Natural killer cell (primary cell): ENCODE measurements at places on chromosomes 1 and 21. TPM values are rescaled to one million over a fixed set of nuclear protein-coding genes. Genes with fewer than 3 reads are reported as not detected.

- no peak for DNase-seq
- H3K4me1 ChIP-seq, result peaks cover 9% of the 10 kb centered on the region
- H3K27me3 ChIP-seq, result no peaks in the 10 kb centered on the region
- H3K36me3 ChIP-seq, result no peaks in the 10 kb centered on the region
- H3K27ac ChIP-seq, result no peak overlapping the region
- H3K4me3 ChIP-seq, result peak overlapping the region; percentile 84
Observed at GRCh38 chr1:86915737-86916235, 1.4 kb downstream of the HS2ST1 start.

DNA sequence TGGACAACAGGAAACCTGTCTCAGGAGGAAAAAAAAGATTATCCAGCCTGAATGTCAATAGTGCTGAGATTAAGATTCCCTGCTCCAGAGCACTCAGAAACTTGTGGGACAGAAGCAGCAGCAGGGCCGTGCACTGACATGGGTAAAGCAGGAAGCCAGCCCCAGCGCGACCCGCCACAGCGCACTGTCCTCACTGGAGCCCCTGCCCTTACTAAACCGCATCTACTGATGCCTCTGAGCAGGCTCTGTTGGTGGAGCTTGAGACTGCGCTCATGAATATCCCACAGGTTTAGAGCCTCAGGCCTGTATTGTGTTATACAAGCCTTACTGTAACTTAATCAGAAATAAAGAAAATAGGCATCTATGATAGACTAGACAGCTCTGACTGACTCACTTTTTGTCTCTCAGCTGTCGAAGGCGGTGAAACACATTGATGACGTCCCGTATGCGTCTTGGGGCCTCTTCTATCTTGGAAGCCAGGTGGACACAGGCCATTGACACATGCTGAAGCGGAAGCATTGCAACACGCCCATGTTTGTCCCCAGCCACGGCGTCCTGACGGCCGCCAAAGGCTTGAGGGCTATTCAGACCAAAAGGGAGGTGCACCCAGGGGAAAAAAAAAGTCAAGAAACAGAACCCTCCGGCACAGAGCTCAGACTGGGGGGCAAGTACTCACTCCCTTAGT is 1.2 kb downstream of the CCNL2 start:
- H3K27ac ChIP-seq, result no peak overlapping the region
- peak overlapping the region; percentile 92 for H3K4me3 ChIP-seq
- peaks cover 31% of the 10 kb centered on the region for H3K4me1 ChIP-seq
- H3K27me3 ChIP-seq, result no peaks in the 10 kb centered on the region

GRCh38 chr1:84377480-84378095 is 20.7 kb upstream of the DNASE2B start:
- no peak for DNase-seq
- no peak overlapping the region for H3K27ac ChIP-seq
- H3K4me3 ChIP-seq, result no peak overlapping the region

DNA sequence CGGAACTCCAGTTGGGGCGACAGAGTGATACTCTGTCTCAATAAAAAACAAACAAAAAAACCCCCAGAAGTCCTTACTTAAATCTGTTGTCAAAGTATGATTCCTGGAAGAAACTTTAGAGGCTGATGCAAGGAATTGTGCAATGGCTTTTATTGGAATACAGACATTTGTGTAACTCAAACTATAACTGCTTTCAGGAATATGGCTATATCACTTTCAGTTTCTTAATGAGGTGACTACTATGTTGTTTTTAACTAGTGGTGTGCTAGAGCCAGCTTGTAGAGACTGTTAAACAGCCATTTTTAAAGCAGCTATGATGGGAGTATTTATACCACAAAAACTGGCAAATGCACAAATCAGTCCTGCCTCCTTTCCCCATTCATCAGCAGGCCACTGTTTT is 22.7 kb upstream of the DNAJC28 start:
- no peaks in the 10 kb centered on the region for H3K4me1 ChIP-seq
- no peak overlapping the region for H3K27ac ChIP-seq
- no peak for DNase-seq
- H3K27me3 ChIP-seq, result no peaks in the 10 kb centered on the region
- peaks cover 64% of the 10 kb centered on the region for H3K36me3 ChIP-seq

DNA sequence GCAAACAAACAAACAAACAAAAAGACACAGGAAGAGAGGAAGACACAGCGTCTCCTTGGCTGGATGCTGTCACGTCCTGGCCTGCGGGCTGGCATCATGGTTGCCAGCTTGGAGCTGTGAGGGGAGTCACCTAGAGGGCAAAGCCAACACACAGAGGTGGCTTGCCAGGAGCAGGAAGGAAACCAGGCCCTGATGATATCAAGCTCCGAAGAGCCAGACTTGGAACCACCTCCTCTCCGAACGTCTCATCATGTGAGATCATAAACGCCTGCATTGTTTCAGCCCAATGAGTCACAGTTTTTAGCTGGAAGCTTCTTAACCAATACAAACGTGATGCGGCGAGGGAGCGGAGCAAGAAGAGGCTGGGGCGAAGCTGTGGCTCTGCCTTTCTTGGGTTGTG is 8.7 kb downstream of the PLA2G2D start:
- H3K36me3 ChIP-seq, result no peaks in the 10 kb centered on the region
- H3K27ac ChIP-seq, result no peak overlapping the region
- DNase-seq, result no peak
- no peak overlapping the region for H3K4me3 ChIP-seq

DNA sequence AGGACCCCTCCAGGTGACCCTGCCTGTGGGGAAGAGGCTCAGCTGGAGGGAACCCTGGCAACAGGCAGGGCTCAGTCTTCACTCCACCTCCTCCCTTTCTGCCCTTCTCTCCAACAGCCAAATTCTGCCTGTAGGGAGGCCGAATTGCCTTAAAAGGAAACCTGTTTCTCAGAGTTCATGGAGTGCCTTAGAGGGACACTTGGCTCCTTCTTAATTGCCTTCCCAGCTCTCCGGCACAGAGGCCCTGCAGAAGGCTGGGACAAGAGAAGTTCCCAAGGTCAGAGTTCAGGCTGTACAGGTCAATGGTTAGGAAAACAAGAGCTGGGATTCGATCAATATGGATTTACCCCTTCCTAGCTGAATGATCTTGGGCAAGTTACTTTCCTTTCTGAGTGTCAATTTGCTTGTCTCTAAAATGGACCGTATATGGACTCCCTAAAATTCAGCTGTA is 6.2 kb downstream of the CSRP1 start:
- H3K27me3 ChIP-seq, result no peaks in the 10 kb centered on the region
- H3K36me3 ChIP-seq, result no peaks in the 10 kb centered on the region
- no peak for DNase-seq
- peaks cover 6% of the 10 kb centered on the region for H3K4me1 ChIP-seq

- H3K4me1 ChIP-seq, result no peaks in the 10 kb centered on the region
- H3K4me3 ChIP-seq, result no peak overlapping the region
- DNase-seq, result no peak
- peaks cover 2% of the 10 kb centered on the region for H3K27me3 ChIP-seq
- no peaks in the 10 kb centered on the region for H3K36me3 ChIP-seq
- H3K27ac ChIP-seq, result no peak overlapping the region
Observed at GRCh38 chr21:18252680-18253079, 8.0 kb downstream of the CHODL start.

DNA sequence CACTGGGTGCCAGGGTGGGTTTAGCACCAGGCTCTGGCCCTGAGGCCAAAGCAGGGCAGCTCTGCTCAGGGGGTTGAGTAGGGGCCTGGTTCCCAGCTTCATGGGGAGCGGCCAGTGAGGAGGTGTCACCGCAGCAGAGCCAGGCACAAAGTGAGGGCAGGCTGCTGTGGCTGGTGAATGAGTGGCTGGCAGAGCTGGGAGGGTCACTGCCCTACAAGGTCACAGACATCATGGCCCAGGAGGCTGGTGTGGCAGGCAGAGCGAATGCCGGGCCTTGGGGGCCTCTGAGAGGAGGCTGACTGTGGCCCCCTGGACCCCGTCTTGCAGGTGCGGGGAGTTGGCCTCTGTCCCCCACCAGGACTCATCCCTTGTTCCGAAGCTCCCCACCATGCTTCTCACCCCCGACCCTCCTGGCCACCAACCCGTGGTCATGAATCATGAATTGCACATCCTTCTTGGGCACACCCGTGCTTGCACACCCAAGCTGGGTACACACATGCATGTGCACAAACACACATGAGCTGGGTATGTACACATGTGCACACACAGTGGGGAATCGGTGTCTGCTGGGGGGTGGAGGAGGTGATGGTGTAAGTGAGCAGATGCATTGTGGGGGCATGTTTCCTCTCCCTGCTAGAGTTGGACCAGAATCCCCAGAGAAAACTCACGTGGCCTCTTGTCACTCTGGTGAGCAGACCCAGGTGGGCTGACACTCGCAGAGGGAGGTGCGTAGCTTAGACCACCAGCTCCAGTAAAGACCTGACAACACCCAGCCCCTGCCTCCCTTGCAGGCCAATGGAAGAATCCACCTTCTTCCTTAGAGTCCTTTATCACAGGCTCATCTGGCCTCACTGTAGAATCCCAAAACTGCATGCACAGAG is 4.8 kb upstream of the GNB1 start:
- H3K4me1 ChIP-seq, result peaks cover 37% of the 10 kb centered on the region
- no peak overlapping the region for H3K4me3 ChIP-seq
- no peak overlapping the region for H3K27ac ChIP-seq
- H3K27me3 ChIP-seq, result no peaks in the 10 kb centered on the region
- DNase-seq, result no peak

DNA sequence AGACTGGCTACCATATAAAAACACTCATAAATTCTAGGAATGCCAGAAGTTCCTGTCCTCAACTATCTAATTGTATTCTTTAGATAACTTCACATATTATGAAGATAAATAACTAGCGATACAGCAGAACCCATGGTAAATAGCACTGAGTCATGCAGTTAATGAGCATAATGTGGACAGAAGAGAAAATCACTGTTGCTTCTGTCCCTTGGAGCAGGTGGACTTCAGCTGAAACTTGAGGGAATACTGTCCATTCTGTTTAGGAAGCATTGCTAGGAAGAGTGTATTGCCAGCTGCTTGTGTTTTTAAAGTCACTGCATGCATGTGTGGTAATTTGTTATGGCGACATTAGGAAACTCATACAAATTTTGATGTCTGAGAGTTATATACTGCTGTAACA is 854.4 kb downstream of the LTN1 start:
- DNase-seq, result no peak
- H3K36me3 ChIP-seq, result no peaks in the 10 kb centered on the region
- H3K27me3 ChIP-seq, result no peaks in the 10 kb centered on the region
- H3K27ac ChIP-seq, result no peak overlapping the region
- H3K4me1 ChIP-seq, result no peaks in the 10 kb centered on the region

GRCh38 chr1:17923666-17924065 is 168.5 kb downstream of the ACTL8 start:
- no peaks in the 10 kb centered on the region for H3K27me3 ChIP-seq
- no peaks in the 10 kb centered on the region for H3K4me1 ChIP-seq
- no peak overlapping the region for H3K27ac ChIP-seq
- no peak for DNase-seq

DNA sequence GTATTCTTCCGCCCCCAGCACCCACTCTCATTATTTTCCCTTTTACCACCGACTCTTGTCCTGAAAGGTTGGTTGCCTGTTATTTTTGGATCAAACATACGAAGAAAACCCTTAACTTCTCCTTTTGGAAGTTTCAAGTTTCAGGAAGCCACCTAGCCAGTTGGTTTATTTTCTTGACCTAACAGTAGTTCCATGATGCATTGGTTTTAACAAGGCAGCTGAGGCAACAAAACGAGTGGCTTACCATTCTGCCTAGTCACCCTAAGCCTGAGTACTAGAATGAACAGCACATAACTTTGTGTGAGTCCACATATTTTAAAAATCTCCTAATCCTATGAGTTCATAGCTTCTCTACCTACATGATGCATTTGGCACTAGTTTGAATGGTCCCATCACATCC is 28.9 kb downstream of the OLFM3 start:
- no peaks in the 10 kb centered on the region for H3K4me1 ChIP-seq
- no peak overlapping the region for H3K4me3 ChIP-seq
- H3K36me3 ChIP-seq, result no peaks in the 10 kb centered on the region
- H3K27ac ChIP-seq, result no peak overlapping the region
- H3K27me3 ChIP-seq, result no peaks in the 10 kb centered on the region

DNA sequence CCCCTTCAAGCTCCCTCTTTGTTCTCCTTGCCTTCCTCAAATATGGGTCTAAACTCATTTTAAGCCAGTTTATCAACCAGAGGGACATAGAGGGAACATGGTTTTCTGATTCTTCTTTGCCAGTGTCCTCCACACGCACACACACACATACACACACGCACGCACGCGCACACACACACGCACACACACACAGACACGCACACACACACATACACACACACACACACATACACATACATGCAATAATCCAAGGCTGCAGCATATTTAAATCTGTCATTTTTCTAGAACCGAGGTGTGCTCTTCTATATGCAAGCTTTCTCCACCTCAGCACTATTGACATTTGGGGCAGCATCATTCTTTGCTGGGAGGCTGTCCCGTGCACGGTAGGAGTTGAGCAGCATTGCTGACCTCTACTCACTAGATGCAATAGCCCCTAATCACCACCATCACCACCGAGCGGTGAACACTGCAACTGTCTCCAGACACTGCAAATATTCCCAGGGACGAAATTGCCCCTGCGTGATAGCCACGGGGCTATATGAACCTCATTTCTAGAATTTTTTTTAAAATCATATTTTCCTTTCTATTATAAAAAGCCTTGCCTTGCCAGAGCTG is 8.0 kb downstream of the TNFRSF9 start:
- no peak for DNase-seq
- no peaks in the 10 kb centered on the region for H3K27me3 ChIP-seq
- H3K4me1 ChIP-seq, result peaks cover 28% of the 10 kb centered on the region
- no peak overlapping the region for H3K4me3 ChIP-seq
- H3K27ac ChIP-seq, result no peak overlapping the region

DNA sequence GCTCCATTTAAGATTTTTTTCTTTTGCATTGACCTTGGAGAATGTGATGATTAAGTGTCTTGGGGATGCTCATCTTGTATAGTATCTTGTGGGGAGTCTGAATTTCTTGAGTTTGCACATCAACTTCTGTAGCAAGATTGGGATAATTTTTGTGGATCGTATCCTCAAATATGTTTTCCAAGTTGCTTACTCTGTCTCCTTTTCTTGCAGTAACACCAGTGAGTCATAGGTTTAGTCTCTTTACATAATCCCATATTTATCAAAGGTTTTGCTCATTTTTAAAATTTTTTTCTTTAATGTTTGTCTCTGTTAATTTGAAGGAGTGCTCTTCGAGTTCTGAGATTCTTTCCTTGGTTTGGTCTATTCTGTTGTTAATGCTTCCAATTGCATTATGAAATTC is 41.7 kb upstream of the ANGPTL1 start:
- peaks cover 6% of the 10 kb centered on the region for H3K36me3 ChIP-seq
- no peak overlapping the region for H3K4me3 ChIP-seq
- no peaks in the 10 kb centered on the region for H3K4me1 ChIP-seq
- H3K27ac ChIP-seq, result no peak overlapping the region
- DNase-seq, result no peak

Gene GNG4
- total RNA-seq, result 0.07 TPM

Gene S100A2
- not detected for total RNA-seq

Gene KCNK2
- not detected for total RNA-seq

Gene CD1B
- not detected for total RNA-seq

Gene CHI3L2
- total RNA-seq, result 21.1 TPM

Gene MAP1LC3C
- not detected for total RNA-seq

Gene COL16A1
- total RNA-seq, result 0.14 TPM

Gene TFF2
- not detected for total RNA-seq

Gene CRABP2
- 3.8 TPM for total RNA-seq

Gene LIN28A
- not detected for total RNA-seq
